ENCODE measurements at places on chromosomes 2 and 18.

- DNase-seq = no peak
Measured at GRCh38 chr2:101187131-101187530, 35.9 kb upstream of the TBC1D8 start.

- no peak for DNase-seq
Measured at GRCh38 chr2:144595686-144596072, 75.8 kb upstream of the ZEB2 start.

GRCh38 chr2:66843847-66844246 lies 408.9 kb downstream of the MEIS1 start:
- no peak for DNase-seq

DNA sequence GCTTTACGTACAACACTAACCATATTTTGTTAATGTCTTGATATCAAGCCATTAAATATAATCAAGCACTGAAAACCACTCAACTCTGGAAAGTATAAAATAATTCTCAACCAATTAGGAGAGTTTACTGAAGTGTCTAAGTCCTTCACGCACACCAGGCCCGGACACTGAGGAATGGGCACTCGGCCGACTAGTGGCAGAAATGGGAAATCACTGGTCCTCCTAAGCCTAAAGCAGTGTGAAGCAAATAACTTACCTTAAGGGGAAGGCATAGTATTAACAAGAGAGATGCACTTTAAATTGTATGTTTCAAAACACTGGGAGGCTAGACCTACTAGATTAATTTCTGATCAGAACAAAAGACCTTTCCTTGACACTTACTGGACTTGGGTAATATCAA lies 45.7 kb downstream of the FAM210A start:
- no peak for DNase-seq

DNA sequence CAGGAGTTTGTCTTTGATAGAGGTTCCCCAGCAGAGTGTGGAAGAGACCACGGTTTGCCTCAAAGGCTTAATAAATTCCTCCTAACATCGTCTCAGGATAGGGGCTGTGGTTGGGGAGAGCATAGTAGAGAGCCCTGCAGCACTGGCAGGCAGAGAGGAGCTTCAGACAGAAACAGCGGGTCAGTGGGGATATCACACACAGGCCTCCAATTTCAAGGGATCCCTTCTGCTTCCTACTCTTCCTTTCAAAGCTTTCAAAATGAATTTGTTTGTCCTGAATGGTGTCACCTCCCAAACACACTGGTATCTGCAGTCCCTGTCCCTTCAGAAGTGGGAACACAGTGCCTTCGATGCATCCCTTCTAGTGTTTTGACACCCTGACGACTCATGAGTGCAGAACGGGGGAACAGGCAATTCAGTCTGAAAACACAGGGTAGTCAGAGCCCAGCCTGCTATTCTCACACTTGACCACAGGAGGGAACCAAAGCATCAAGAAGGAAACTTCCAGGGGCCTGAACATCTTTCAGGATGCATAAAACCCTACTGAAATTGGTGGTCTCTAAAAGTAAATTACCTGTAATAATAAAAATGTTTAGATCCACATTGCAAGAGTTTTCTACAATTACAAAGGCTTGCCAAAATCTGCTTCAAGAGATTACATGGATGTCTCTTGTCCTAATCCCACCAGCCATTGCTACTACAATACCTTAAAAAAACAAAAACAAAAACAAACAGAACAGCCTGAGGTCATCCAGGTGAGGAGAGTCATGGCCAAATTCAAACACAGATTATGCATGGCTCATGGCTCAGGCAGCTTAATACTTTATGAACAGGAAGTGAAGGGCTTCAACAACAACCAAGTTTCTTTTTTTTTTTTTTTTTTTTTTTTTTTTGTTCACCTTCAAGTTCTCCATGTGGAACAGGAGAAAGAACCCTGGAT lies 49.8 kb downstream of the SLC14A2 start:
- DNase-seq = peak; percentile 72

Measured in T-helper 2 cell (primary cell).